Esophagus muscularis mucosa (tissue), 4 donors: ENCODE measurements at places on chromosomes 6 and 20. TPM values are rescaled to one million over a fixed set of nuclear protein-coding genes. Genes with fewer than 3 reads are reported as not detected.

GRCh38 chr20:50838322-50838625, 43.4 kb downstream of the BCAS4 start:
- no peaks in the 10 kb centered on the region for H3K36me3 ChIP-seq
- H3K27me3 ChIP-seq, result no peaks in the 10 kb centered on the region
- no peak overlapping the region for H3K4me3 ChIP-seq
- H3K27ac ChIP-seq, result peak overlapping the region; percentile 64
- DNase-seq, result no peak

GRCh38 chr6:73394577-73395354, at the start of gene DDX43:
Gene DDX43 (plus strand): TSS chr6:73394828. CDS start chr6:73394906, 78 bp downstream.
- peak within 1 kb of the TSS; percentile 40 for H3K27ac ChIP-seq
- H3K4me1 ChIP-seq, result no peaks in the 10 kb centered on the region
- no peaks in the 10 kb centered on the region for H3K36me3 ChIP-seq
- no peak for DNase-seq

DNA sequence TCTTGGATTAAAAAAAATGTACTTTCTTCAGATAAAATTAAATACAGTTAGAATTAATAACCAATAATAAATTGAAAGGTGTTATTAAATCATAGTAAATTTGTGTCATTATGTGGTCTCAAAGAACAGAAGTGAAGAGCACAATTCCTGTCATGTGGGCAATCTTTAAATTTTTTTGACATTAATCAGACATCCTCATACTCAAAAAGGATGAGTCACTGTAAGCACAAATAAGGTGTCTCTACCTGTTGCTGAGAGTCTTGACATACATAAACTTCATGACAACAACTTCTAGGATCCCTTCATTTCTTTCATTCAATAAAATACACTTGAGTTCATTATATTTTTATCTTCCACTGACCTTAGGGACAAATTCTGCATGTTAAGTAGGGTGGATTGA, 76.1 kb downstream of the SLC22A3 start:
- no peaks in the 10 kb centered on the region for H3K27me3 ChIP-seq
- no peak for DNase-seq
- H3K4me3 ChIP-seq, result no peak overlapping the region
- peaks cover 57% of the 10 kb centered on the region for H3K4me1 ChIP-seq

GRCh38 chr6:45923831-45924391, 91.7 kb downstream of the CLIC5 start:
- H3K27ac ChIP-seq, result no peak overlapping the region
- H3K27me3 ChIP-seq, result no peaks in the 10 kb centered on the region
- H3K4me1 ChIP-seq, result peaks cover 8% of the 10 kb centered on the region
- no peak for DNase-seq

GRCh38 chr20:23023621-23024177, 11.4 kb upstream of the SSTR4 start:
- no peak for DNase-seq
- no peaks in the 10 kb centered on the region for H3K4me1 ChIP-seq
- no peaks in the 10 kb centered on the region for H3K27me3 ChIP-seq
- no peak overlapping the region for H3K27ac ChIP-seq

DNA sequence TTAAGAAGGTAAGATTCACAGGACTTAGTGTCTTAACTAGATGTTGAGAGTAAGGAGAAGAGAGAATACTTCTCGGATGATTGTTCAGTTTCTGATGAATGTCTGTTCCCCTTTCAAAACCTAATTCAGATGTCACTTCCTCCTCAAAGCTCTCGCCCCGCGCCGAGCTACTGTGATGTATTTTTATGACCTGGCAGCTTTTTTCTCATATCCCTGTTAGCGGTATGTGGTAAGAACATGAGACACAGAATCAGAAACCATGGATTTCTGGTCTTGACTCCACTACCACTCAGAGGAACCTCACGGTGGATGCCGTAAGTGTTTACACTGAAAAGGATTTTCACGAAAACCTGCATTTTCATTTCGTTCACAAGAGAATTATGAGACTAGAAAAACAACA, 48.4 kb downstream of the CEP43 start:
- H3K27ac ChIP-seq, result no peak overlapping the region
- no peaks in the 10 kb centered on the region for H3K4me1 ChIP-seq
- H3K36me3 ChIP-seq, result peaks cover 7% of the 10 kb centered on the region
- no peaks in the 10 kb centered on the region for H3K27me3 ChIP-seq

DNA sequence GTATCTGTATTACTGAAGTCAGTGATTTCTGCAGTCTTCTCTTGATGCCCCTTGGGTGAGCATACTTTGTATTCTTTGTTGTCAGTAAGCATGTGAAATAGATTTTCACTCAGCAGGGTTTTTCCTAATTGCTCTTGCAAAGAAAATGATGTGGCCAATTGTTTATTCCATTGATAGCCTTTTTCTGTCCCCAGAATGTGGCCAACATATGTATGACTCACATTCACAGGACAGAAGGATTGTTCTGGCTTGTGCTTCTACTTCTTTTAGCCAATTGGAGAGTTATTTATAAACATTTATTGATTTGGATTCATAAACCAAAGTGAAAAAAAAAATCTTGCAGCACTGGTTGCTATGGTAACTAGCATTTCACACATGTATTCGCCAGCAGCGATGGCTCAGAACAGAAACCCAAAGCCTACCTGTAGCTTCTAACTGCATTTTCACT, 54.4 kb upstream of the RBM24 start:
- peaks cover 19% of the 10 kb centered on the region for H3K4me1 ChIP-seq
- no peak for DNase-seq
- H3K4me3 ChIP-seq, result no peak overlapping the region
- no peaks in the 10 kb centered on the region for H3K27me3 ChIP-seq
- H3K27ac ChIP-seq, result no peak overlapping the region

GRCh38 chr6:139449611-139450000, 75.2 kb upstream of the CITED2 start:
- no peaks in the 10 kb centered on the region for H3K4me1 ChIP-seq
- no peaks in the 10 kb centered on the region for H3K27me3 ChIP-seq
- H3K27ac ChIP-seq, result no peak overlapping the region

DNA sequence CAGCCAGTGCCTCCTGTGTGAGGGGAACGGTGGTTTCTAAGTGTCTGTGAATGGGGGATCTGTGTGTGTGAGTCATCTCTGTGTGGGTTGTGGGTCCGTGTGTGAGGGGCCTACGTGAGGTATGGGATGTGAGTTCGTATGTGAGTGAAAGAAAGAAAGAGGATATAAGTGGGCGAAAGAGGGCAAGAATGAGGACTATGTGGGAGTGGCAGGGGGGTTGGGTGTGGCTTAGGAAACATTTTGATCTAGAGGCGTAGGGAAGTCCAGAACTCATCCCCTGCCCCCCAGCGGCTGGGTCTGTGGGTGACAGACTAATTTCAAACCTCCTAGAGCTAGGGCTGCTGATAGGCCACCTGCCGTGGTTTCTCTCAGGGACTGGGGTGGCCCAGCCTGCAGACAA, 35.5 kb downstream of the DHX35 start:
- no peaks in the 10 kb centered on the region for H3K4me1 ChIP-seq
- H3K4me3 ChIP-seq, result no peak overlapping the region

GRCh38 chr6:118939683-118940082, 4.7 kb upstream of the MCM9 start:
- H3K27ac ChIP-seq, result no peak overlapping the region
- H3K36me3 ChIP-seq, result no peaks in the 10 kb centered on the region
- peaks cover 10% of the 10 kb centered on the region for H3K4me1 ChIP-seq
- DNase-seq, result no peak

Gene LGSN
- total RNA-seq, result not detected

Gene OR2J3
- total RNA-seq, result not detected

Gene ZBTB2
- total RNA-seq, result 7.1 TPM

Gene C20orf144
- not detected for total RNA-seq

Gene HTR1B
- 1.2 TPM for total RNA-seq

Gene SLC22A7
- not detected for total RNA-seq

Gene SNX21
- total RNA-seq, result 69.6 TPM

Gene TBC1D32
- 3.3 TPM for total RNA-seq

Gene PRR18
- total RNA-seq, result not detected

Gene BTN1A1
- not detected for total RNA-seq
